Substantia nigra (tissue), 51 donors: ENCODE measurements at places on chromosomes 5 and 9.

DNA sequence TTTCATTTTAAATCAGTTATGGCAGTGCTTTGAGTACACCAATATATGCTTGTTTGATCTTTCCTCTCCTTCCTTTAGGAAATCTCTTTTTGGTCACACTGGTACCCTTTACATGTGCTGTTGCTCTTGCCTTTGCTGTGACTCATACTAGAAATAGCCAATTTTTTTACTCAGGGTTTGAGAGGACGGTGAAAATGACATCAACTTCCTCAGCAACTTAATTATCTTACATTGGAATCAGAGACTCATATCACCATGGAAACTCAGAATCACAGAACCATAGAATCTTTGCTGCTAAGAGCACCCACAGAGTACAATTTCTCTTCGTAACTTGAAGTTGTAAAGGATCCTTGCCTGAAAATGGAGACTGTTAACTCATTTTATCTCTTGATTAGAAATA, 13.8 kb upstream of the ZNF300 start:
- DNase-seq, result no peak

DNA sequence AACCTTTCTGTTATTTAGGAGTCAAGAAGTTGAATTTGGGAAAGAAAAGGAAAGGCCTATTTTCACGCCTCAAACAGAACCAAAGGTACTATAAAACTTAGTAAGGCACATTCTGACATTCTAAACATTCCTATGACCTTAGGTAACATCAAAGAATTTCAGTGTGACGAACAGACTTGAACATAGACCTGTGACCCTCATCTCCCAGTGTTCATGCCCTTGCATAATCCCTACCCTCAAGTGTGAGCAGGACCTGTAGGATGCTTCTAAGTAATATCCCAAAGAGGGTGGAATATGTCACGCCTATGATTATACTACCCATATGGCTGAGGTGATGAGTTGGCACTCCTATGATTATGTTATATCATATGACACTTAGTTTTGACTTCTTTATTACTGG, 540.9 kb downstream of the KIF4B start:
- DNase-seq, result no peak

- no peak for DNase-seq
Measured at GRCh38 chr5:136985785-136986475, 513.2 kb downstream of the SPOCK1 start.

DNA sequence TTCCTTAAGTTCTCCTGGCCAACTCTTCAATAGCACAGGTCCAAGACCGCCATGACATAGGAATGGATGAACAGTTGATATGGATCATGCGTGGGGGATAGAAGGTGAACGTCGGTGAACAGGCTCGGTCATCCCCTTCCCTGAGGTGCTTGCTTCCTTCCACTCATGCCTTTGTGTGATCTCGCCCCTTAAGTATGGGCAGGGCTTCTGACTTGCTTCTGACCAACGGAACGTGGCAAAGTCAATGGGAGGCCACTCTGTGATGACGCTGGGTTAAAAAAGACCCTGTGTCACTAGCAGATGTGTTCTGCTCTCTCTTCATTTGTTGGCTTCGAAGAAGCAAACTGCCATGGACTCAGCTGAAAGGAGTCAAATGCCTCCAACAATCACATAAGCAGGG, 240.5 kb upstream of the TUT7 start:
- DNase-seq, result no peak

GRCh38 chr9:21560281-21560745, 78.2 kb upstream of the IFNE start:
- DNase-seq, result no peak

- no peak for DNase-seq
Measured at GRCh38 chr9:37788332-37788731, 3.5 kb upstream of the EXOSC3 start.

DNA sequence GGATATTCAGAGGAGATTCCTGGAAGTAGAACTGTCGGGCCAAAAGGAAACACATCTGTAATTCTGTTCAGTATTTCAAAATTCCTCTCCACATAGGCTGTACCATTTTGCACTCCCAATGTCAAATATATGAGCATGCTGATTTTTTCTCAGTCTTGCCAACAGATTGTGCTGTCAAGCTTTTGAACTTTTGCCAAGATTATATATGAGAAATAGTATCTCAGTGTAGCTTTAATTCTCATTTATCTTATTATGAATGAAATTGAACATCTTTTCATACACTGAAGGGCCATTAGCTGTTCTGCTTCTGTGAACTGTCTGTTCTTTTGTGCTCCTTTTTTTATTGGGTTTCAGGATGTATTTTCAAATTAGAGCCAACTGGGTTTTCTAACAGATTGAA, 907.1 kb downstream of the MAT2B start:
- no peak for DNase-seq

DNA sequence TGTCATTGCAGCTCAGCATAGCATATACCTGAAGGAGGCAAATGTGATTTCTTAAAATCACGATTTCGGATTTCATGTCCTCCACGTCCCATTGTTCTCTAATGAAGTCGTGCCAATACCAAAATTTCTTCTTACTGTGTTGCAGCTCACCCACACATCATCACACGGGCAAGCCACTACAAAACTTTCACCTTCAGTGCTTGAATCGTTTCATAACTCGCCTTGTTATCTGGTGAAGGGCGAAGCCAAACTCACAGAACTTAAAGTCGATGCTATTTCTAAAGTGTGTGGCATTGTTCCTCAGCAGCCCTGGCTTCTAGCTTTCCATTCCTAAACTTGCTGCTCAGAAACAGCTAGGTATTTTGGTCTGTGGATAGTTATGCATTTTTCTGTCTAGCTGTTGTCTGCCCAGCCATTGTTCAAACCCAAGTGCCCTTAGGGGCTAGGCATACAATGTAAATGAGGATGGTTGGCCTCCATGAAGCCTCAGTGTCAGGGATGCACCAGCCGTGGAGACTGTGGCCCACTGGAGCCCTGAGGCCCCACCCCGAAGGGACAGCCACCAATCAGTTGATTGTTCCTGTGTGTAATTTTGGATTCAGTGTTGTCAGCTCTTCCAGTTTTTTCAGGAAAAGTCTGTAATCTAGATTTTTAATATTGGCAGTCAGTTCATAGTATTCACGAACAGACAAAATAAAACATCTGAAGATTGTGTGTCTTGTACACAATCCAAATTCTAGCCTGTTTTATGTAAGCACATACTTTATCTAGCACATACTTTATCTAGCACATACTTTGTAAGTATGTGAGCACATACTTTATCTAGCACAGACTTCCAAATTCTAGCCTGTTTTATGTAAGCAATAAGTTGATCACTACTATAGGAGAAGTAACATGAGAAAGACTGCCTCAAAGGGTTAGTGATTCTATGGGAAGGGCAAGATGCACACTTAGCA, 112.8 kb downstream of the DAPK1 start:
- no peak for DNase-seq

DNA sequence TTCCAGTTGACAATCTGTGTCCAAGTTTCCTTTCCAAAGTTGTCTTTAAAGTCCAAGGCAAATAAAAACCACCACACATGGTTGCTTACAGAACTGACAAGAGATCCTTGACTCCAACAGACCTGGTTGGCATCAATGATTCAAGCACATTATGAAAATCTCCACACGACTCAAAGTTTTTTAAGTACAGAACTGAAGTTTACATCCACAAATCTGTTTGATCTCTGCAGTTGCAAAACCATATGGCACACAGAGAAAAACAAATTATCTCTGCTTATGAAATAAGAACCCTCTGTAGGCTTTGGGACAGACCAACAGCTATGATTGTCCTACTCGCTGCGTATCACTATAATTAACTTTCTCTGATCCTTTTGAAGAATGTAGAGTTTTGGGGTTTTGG, 60.8 kb downstream of the MLLT3 start:
- no peak for DNase-seq

DNA sequence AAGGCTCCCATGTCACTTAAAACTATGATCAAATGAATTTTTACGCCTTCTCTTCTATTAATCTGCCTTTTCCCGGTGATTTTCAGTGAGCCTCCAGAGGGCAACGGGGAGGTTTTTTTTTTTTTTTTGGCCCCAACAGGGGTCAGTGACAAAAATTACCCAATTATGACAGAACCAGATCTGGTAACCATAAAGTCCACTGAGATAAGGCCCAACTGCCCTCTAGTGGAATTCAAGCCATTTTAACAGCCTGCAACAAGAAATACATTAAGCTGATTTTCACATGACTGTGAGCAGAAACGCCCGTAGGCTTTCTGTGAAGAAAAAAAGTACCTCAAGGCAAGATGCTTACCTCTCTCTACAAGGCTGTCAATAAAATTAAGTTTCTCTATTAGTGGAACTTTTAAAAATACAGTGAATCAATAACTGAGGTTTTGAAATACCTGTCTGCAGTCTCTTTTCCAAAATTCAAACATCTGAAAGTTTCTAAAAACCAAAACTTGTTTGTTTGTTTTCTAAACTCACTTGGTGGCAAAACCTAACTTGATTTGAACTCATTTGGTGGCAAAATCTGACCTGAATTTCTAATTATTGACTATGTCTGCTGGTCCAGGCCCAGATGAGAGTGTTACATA, 49.7 kb upstream of the FST start:
- no peak for DNase-seq

DNA sequence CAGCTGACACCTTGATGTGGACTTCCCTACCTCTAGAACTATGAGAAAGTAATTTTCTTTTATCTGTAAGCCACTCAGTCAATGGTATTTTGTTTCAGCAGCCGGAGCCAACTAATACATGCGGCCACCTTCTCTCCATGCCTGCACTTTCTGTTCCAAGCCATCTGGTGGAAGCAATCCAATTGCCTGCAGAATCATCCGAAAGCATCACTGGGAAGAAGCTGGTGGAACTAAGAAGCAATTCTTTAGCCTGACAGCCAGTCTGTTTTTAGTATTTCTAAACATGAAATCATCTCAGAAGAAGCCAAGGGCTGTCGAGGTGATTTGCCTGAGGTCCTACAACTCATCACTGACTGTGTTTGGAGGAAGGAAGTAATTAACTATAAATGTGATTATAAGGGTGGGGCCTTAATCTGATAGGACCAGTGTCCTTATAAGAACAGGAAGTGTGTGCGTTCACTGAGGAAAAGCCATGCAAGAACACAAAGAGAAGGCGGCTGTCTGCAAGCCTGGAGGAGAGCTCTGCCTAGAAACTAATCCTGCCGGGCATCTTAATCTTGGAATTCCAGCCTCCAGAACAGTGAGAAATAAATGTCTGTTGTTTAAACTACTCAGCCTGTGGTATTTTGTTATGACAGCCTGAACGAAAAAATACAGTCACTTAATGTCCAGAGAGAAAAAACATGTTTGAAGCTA, 49.1 kb downstream of the NXNL2 start:
- DNase-seq, result no peak

- DNase-seq, result no peak
Measured at GRCh38 chr9:33304362-33304761, 14.0 kb downstream of the NFX1 start.

GRCh38 chr5:66987949-66988838, 208.4 kb downstream of the CD180 start:
- DNase-seq, result no peak

- no peak for DNase-seq
Measured at GRCh38 chr9:26296910-26297572, 595.6 kb downstream of the CAAP1 start.

- DNase-seq, result no peak
Measured at GRCh38 chr5:116536316-116537083, 38.1 kb downstream of the SEMA6A start.

DNA sequence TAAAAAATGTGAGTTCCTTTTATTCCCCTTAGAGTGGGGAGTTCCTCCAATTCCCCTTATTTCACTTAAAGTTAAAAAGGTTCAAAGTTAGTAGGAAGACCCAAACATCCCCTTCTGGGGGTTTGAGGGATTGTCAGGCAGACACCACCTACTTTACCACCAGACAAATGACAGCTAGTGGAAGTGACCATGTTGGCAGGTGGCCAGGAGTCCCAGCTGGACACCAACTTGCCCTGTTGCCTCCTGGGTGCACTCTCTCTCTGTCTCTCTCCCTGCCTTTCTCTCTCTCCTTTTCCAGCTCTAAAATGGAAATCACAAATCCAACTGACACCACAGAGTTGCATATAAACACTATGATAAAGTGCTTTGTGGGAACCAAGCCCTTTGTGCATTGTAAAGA, 307.7 kb upstream of the TLE4 start:
- DNase-seq, result no peak

DNA sequence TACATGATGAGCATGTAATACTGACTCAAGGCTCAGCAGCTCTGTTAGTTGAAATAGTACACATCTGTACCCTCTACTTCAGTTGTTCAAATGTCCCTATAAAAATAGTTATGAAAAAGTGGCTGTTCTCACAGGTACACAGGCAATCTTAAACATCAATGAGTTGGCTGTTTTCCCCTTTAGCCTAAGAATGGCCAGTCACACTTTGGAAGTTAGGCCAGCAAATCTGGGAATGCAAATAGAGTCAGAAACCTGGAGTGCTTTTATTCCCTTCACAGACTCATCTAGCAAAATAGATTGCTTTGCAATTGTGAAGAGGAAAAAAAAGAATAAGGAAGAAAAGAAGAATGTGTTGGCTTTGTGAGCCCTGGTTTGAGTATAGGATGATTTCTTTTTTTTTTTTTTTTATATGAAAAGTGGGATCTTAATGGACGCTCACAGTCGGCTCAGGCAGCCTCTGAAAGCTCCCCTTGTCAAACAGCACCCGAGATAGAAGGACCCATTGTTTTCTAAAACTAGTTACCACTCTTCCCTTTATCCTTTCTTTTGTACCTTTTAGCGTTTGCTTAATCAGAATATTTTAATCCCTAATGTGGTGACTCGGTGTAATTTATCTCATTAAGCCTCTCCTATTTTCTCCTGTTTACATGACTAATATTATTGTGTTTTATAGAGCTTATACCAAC, 27.9 kb upstream of the TLE1 start:
- no peak for DNase-seq

DNA sequence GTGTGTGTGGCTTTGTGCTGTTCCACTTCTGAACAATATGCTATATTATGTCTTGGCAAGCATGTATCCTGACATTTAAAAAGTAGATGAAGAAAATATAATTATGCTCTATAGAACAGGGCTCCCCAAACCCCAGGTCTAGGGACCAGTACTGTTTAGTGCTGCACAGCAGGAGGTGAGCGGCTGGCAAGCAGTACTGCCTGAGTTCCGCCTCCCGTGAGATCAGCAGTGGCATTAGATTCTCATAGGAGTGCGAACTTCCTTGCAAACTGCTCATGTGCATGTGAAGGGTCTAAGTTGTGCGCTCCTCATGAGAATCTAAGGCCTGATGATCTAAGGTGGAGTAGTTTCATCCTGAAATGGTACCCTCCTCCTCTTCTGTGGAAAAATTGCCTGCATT, 979.1 kb upstream of the CTNND2 start:
- no peak for DNase-seq

GRCh38 chr9:128022886-128023285, 42.1 kb upstream of the EEIG1 start:
- no peak for DNase-seq

GRCh38 chr9:129289131-129289731, 111.2 kb upstream of the IER5L start:
- no peak for DNase-seq
